ENCODE measurements at places on chromosomes 6 and 20. TPM values are rescaled to one million over a fixed set of nuclear protein-coding genes. Genes with fewer than 3 reads are reported as not detected.

- no peaks in the 10 kb centered on the region for H3K4me1 ChIP-seq
- H3K27ac ChIP-seq = no peak overlapping the region
- no peaks in the 10 kb centered on the region for H3K36me3 ChIP-seq
- H3K4me3 ChIP-seq = no peak overlapping the region
- no peak for DNase-seq
Observed at GRCh38 chr6:38136547-38136946, 317.0 kb downstream of the ZFAND3 start.

DNA sequence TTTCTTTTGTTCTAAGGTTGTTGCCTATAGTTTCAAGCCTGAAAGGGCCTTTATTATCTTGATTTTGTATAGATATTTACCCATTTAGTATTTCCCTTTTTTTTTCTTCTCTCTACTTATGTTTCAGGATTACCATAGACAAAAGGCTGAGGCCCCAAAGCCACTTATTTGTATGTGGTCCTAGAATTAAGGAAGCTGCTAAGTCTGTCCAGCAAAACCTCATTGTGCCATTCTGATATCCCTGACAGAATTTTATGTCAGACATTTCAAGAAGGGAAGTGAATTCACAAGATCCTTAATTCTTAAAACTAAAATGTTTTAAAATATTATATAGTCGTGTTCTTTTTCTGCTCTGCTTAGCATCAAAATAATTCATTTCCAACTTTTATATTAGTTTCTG is 6.9 kb downstream of the HAO1 start:
- no peak for DNase-seq
- H3K4me3 ChIP-seq = no peak overlapping the region
- H3K27me3 ChIP-seq = no peaks in the 10 kb centered on the region
- no peaks in the 10 kb centered on the region for H3K36me3 ChIP-seq

- no peaks in the 10 kb centered on the region for H3K4me1 ChIP-seq
- no peaks in the 10 kb centered on the region for H3K36me3 ChIP-seq
- H3K27me3 ChIP-seq = no peaks in the 10 kb centered on the region
- H3K27ac ChIP-seq = no peak overlapping the region
- DNase-seq = no peak
Observed at GRCh38 chr6:119255492-119255891, 94.1 kb downstream of the MAN1A1 start.

GRCh38 chr20:39524371-39524911 is 562.3 kb downstream of the DHX35 start:
- peak overlapping the region; percentile 13 for H3K27ac ChIP-seq
- no peak for DNase-seq
- no peaks in the 10 kb centered on the region for H3K36me3 ChIP-seq
- no peaks in the 10 kb centered on the region for H3K4me1 ChIP-seq

- no peak for DNase-seq
- no peaks in the 10 kb centered on the region for H3K27me3 ChIP-seq
- H3K4me3 ChIP-seq = no peak overlapping the region
- no peak overlapping the region for H3K27ac ChIP-seq
- no peaks in the 10 kb centered on the region for H3K4me1 ChIP-seq
- no peaks in the 10 kb centered on the region for H3K36me3 ChIP-seq
Observed at GRCh38 chr6:91482498-91482897, 895.6 kb upstream of the MAP3K7 start.

HNF4A gene
- total RNA-seq = not detected

All from breast epithelium (tissue), 4 donors.